Suprapubic skin (tissue), 4 donors: ENCODE measurements at places on chromosomes 16 and 17.

DNA sequence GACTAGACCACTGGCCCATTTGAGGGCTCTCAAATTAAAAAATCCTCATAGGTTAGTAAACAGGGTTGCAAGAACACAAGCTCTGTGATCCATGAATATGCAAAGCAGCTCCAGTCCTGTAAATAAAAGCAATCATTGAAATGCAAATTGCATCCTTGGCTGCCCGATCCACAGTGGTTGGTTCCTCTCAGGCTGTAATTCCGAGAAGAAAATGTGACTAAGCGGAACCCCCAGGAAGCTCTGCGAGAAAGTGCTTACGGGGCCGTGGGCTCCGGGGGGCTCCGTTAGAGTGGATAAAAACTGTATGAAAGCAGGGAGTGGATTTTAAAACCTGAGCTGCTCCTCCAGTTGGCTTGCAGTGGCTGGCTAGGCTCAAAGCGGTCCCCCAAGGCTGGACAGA is 2.5 kb downstream of the GPRC5B start:
- no peak for DNase-seq

DNA sequence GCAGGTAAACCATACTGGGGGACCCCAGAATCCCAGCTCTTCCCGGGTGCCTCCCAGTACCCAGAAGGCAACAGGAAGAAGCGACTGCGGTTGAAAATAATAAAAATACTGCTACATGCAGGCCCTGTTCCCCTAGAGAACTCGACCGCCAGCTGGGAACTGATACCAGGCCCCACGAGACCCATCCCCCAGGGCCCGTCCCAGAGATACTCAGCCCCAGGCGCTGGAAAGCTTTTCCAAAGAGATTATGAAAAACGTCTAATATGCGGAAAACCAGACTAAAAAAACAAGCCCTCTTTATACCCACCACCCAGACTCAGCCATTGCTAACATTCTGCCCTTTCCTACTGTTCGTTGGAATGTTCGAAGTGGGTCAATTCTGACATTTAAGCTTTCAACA is 12.9 kb upstream of the MEAK7 start:
- no peak for DNase-seq

DNA sequence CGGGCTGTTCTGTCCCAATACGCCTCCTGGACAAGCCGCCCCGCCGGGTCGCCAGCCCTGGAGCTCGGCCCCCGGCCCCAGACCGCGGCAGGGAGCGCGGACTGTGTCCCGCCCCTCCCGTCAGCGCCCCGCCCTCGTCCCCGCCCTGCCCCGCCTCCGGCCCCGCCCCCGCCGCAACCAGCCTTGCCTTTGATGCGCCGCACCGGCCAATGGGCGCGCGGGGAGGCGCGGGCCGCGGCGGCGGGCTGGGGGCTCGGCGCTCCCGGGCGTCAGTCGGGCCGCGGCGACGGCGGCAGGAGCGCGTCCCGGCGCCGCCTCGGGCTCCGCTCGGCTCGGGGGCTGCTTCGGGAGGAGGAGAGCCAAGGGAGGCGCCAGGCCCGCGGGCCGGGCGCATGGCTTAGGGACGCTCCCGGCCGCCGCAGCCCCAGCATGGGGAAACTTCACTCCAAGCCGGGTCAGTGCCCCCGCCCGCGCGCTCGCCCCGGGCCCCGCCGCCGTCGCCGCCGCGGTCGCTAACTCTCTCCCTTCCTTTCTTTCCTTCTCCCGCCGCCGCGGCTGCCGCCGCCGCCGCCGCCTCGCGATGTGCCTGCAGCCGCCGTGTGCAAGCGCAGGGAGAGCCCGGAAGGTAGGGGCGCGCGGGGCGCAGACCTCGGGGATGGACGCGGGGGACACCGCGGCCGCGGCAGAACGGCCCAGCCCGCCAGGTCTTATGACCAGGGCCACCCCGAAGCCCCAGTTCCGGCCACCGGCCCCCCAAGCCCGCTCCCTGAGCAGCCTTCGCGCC is at the start of gene NKD1:
Gene NKD1 (plus strand): TSS at position 272 of the 784 bp plus-strand sequence. CDS start 158 bp downstream, at position 430.
- no peak for DNase-seq

DNA sequence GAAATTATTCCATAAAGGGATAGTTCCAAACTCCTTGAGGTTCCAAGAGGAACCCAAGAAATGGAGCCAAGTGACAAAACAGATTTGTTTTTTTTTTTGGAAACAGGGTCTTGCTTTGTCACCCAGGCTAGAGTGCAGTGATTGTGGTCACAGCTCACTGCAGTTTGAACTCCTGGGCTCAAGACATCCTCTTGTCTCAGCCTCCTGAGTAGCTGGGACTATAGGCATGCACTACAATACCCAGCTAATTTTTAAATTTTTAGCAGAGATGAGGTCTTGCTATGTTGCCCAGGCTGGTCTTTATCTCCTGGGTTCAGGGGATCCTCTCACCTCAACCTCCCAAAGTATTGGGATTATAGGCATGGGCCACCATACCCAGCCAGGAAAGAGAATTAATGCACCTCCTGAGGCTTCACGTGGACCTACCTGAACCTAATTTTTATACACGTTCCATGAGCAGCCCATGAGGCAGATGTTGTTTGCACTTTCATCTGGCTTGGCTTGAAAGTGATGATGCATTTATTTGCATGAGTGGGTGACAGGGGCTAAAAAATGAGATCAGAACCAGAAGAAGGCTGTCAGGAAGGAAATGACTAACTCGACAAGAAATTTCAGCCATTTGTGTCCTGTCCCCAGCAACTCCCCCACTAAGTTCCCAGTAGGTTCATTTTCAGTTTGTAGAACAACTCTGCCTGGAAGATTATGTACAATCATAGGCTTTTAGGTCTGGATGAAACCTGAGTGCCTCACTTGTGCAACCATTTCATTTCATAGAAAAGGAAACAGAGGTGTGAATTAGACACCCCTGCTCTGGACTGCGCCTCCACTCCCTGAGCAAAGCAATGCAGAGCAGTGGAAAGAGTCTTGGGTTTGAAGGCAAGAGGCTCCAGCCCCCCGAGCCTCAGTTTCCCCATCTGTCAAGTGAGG is 10.3 kb upstream of the IRF8 start:
- DNase-seq, result no peak

DNA sequence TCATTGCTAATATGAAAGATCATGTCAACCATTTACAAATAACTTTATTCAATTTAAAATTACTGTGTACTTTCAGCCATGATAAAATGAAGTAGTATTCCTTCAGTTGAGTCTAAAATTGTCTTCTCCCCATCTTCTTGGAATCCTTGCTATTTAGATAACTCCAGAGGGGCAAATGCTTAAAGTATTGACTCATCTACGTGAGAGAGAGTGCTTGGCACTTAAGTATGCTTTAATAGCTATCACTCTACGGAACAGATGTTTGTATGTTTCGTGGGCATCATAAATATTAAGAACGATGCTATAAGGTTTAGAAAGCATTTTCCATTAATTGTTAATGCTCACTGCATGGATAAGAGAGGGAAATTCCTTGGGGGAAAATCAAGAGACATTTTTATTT is 69.3 kb upstream of the MED13 start:
- DNase-seq, result no peak

DNA sequence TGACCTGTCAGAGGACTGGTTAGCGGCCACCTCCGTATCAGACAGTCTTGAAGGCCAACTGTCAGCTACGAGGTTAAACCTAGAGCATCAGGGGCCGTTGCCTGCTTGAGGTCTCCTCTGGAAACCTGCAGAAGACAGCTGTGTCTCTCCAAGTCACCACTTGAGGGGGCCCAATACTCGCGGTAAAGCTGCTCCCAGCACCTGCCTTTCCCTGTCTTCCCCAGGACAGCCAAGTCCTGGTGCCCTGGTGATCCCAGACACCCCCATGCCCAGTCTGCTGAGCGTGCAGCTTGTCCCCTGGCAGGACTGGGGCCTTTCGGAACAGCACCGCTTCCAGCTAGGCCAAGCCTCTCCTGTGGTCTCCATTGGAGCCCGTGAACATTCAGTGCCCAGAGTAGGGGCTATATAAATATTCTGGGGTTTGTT is 80.1 kb downstream of the DNAH17 start:
- no peak for DNase-seq

DNA sequence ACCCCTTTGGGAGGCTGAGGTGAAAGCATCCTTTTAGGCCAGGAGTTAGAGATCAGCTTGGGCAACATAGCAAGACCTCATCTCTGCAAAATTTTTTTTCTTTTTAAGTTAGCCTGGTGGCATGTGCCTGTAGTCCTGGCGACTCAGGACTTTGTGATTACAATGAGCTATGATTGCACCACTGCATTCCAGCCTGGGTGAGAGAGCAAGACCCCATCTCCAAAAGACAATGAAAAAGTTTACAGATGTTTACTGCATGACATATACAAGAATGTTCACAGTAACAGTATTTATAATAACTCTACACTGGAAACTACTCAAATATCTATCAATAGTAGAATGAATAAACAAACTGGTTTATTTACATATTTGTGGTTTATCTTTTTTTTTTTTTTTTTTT is 33.1 kb upstream of the CCL22 start:
- no peak for DNase-seq

DNA sequence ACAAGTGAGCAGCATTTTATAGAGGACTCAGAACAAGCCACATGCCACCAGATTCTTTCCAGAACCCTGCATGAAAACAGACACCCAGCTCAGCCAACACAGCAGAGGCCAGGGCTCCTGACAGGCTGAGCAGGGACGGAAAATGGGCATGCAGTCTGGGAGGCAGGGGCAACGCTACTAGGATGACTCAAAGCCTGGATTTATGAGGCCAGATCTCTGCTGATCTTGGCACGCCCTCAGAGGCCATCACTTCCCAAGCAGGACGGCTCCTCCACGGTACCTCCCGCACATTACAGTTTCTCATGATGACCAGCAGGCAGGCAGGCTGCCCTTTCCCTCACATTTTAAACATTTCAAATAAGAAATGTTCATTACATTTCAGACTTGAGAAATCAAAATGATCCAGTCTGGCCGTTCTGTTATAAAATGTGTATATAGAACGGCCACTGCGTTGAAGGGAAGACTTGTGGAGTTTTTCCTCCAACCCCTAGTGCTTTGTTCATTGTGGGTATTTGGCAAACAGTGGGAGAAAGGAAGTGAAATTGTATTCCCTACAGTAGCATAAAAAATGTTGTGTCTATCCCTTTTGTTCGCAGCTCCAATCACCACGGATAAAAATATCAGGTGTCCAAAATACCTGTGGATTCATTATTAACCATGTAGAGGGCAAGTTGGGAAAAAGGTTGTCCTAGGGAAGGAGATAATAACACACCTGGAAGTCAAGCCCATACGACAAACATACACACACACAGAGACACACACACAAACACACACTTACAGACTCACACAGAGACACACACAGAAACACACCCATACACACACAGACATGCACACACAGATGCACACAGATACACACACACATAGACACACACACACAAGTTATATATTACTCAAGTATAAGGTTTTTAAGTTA is 64.8 kb upstream of the ADAMTS18 start:
- DNase-seq, result peak; percentile 60

DNA sequence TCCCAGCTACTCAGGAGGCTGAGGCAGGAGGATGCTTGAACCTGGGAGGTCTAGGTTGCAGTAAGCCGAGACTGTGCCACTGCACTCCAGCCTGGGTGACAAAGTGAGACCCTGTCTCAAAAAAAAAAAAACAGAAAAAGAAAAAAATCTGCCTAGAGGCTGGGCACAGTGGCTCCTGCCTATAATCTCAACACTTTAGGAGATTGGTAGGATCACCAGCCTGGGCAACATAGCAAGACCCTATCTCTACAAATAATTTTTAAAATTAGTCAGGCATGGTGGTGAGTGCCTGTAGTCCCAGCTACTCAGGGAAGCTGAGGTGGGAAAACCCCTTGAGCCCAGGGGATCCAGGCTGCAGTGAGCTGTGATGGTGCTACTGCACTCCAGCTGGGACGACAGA is 17.7 kb downstream of the CUEDC1 start:
- DNase-seq, result no peak

DNA sequence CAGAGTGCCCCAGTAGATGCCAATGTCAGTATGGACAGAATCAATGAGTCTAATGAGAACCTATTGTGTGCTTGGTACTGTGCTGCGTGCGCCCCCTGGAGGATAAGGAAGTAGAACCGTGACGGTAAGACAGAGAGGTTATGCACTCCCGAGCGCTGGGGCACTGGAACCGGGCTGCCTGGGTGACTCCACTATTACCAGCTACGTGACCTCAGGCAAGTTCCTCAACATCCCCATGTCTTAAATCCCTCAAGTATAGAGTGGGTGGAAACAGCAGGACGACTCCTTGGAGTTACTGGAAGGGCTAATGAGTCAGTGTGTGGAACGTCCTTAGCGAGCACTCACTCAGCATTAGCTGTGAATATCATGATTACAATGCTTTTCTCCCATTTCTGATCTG is 16.2 kb downstream of the CHST4 start:
- DNase-seq, result no peak

- DNase-seq, result no peak
These were observed 17.9 kb downstream of the NDUFAB1 start for GRCh38 chr16:23578101-23578830.

- DNase-seq, result no peak
These were observed 5.0 kb downstream of the RCVRN start for GRCh38 chr17:9900044-9900594.

GRCh38 chr17:34670618-34671017 is 91.2 kb downstream of the TMEM132E start:
- DNase-seq, result no peak

DNA sequence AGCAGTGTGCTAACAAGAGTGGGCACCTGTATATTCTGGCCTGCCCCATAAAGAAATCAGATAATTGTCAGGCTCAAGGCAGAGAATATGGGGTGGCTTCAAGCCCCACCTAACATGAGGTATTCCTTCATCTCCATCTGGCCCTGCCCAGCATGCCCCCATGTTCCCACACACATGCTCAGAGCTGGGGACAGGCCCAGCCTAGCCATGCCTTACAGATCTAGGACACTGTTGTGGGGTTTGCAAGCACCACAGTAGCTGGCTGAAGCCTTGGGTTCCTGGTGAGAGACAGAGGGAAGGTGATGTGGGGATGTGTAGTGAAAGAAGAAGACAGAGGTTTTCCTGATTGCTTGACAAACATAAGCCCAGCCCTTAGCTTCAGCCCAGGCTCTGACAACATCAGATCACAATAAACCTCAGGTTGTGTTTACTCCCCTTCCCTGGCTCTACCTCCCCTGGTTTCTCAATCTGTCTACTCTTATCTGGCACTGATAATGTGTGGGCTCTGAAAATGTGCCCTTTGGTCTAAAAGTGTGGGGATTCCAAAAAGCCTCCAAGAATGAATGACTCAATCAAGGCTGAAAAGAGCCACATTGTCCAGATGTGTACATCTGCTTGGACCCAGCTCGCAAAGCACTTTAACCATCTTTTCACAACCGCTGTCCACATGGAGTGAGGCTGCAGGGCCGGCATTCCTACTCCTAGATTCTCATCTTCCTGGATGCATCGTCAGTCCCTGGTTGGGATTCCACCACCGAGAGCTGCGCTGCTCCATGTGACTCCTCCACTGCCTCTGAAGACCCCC is 34.4 kb downstream of the CDRT4 start:
- no peak for DNase-seq

- no peak for DNase-seq
These were observed 88.1 kb downstream of the DNAH17 start for GRCh38 chr17:78488867-78489634.
